Amniotic stem cell (primary cell): ENCODE measurements at places on chromosomes 11 and 22.

- no peak for DNase-seq
Measured at GRCh38 chr11:82234256-82234655, 499.4 kb downstream of the FAM181B start.

- DNase-seq: no peak
Measured at GRCh38 chr11:121328176-121328966, 35.8 kb downstream of the SC5D start.

DNA sequence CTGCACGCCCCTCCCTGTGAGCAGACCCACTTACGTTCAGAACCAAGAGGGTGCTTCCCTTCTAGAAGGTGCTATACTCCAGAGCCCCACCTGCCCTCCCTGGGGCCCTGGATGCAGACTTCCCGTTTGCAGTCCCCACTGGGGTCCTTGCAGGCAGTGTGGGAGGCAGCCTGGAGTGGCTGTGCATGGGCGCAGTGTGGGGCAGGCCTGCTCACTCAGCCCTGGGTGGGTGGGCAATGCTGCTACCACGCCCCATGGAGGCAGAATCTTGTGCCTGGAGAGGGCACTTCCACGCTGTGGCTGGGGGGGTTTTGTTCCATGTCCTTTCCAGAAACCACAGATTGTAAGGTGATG is 116.2 kb downstream of the KCNQ1OT1 start:
- no peak for DNase-seq

DNA sequence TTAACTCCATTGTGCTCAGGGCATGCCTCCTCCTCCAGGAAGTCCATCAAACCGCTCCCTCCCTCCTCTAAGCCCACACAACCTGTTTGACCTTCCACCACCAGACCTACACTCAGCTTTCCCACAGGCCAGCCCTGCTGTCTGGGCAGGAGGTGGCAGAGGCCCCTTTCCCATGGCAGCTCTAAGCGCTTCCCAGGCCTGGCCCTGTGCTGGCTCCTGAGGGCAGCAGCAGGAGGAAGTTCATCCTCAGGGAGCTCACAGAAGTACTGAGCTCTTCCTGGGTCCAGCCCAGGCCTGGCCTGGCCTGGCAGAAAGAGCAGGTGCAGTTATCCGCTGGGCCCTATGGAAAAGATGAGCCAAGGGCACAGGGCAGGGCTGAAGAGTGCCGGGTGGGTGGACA is 31.4 kb downstream of the ARAP1 start:
- no peak for DNase-seq

DNA sequence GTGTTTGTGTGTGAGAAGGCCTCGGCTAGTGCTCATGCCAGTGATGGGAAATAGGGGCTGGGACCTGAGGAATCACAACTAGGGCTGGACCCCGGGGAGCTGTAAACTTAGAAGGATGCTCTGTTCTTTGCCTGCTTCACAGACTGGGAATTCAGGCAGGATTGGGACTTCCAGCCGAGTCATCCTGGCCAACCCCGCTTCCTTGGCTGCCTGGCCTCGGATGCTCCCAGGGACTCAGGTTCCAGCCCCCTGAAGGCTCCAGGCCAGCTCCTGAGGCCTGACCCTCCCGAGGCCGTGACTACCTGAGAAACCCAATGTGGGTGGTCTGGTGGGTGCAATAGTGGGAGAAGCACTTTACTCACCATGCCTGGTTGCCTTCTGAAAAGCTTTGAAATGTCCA is 44.7 kb downstream of the IRAG1 start:
- DNase-seq: no peak

GRCh38 chr11:90223248-90223585 is 368 bp upstream of the CHORDC1 start:
- DNase-seq: no peak

DNA sequence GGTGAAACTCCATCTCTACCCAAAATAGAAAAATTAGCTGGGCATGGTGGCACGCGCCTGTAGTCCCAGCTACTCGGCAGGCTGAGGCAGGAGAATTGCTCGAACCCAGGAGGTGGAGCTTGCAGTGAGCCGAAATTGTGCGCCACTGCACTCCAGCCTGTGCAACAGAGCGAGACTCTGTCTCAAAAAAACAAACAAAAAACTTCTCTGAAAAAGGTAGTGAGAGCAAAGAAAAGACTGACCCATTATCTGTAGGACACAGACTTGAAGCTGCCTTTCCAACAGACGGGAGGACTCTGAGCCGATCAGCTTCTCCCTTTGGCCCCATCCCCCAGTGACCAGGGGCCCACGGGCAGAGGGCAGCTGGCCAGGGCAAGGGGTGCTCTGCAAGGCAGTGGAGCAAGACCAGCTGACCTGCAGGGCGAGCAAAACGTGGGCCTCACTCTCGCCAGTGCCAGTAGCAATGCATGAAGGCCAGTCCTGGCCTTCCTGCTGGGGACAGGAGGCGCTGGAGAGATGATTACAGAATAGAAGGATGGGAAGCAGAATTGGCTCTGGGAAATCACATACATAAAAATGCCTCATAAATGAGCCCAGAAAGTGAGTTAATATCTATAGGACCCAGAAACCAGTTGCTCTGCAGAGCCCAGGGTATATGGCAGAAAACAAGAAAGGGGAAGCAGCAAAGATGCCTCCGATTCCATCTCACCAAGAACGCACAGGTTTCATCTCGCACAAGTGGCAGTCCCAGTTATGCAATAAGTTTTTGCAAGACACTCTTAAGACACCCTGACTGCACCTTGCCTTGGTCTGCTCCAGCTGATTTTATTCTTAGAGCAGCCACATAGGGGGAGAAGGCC is 2.8 kb downstream of the EHD1 start:
- no peak for DNase-seq

DNA sequence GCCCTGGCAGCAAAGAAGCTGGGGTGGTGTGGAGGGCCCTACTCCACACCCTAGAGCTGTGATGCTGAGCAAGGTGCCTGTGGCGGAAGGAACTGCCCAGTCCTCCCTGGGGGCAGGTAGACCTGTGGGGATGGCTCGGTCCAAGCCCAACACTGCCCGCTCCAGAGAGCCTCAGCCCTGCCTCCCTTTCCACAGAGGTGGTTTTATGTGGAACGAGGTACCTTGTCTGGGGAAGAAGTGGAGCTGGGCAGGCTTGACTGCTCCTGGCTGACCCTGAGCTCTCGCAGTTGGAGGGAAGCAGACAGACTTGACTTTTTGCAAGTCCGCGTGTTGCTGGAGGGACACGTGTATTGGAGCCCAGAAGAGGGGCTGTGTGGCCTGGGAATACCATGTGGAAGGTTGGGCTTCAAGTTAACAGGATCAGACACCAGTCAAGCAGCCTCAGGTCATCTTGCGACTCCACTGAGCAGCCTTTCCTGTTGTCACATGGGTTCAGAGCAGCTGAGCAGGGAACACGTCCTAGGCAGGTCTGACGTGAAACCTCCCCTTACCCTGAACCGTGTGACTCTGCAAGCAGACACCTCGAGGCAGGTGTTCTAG is 117.7 kb downstream of the CACNA1I start:
- DNase-seq: no peak

DNA sequence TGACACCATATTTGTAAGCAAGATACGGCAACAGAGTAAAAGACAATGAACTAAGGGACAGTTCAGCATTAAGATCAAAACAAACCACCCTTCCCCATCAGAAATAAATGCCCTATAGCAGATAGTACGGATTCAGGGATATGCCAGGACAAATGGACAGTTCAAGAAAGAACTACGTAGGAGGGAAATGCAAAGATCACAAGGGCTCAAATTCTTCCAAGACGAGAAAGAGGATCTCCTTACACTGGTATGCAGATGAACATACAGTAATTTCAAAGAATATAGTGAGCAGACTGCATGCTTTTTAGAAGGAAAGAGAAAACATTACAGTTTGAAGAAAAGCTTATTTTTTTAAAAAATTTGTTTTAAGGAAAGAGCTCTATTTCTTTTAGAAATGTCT is 124.7 kb upstream of the APOA1 start:
- DNase-seq: no peak

- peak; percentile 67 for DNase-seq
Measured at GRCh38 chr11:119509969-119510401, 87.0 kb upstream of the THY1 start.

- DNase-seq: no peak
Measured at GRCh38 chr11:73998846-73999575, 9.9 kb downstream of the UCP3 start.

DNA sequence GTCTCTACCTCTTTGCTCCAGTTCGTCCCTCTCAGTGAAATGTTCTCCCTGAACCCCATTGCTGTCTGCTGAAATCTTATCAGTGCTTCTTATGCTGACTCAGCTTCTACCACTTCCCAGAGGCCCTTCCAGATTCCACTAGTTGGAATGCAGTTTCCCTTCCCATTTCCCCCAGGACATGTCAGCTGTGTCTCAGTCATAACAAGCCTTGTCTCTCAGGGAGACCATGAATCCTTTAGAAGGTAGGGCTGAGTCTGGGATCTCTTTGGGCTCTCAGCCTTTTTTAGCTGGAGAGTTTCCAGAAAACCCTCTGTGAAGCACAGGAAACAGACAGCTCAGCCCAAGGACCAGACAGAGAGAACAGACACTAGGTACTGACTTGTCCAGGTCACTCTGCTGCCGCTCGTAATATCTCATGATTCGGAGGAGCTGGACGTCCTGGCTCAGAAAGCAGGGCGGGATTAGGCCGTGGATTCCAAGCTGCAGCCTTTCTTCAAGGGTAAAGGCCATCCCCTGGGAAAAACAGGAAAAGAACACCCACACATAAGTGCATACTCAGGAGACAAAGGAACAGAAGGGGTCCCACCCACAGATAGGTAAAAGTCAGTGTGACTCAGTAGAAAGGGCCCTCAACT is 113.0 kb downstream of the ME3 start:
- no peak for DNase-seq

DNA sequence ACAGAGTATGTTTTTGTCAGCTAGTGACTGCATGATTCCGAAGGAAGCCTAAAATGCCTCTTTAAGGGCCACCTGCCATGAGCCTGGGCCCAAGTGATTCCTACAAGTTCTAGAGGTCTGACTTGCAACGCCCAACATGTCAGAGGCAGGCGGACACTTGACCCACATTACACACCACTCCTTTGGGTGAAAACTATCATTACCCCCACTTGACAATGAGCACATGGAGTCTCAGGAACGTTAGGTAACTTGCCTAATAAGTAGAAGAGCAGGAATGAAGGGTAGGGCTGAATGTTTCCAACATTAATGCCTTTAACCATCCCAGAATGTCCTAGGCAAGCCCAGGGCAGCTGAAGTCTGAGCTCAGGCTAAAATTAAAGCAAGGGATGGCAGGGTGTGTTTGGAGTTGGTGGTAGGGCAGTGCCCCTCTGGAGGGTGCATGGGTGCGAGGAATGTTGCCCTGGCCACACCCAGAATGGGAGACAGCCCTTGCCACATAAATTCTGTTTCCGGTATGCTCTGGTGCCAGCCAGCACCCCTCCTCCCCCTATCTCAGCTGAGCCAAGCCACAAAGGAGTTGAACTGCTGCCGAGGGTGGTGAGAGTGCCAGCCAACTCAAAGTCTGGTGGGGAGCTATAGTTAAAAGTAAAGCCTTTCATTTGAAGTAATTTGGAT is 2.5 kb downstream of the PLAAT2 start:
- DNase-seq: no peak

GRCh38 chr11:20327377-20327935 is 36.1 kb upstream of the HTATIP2 start:
- DNase-seq: no peak

DNA sequence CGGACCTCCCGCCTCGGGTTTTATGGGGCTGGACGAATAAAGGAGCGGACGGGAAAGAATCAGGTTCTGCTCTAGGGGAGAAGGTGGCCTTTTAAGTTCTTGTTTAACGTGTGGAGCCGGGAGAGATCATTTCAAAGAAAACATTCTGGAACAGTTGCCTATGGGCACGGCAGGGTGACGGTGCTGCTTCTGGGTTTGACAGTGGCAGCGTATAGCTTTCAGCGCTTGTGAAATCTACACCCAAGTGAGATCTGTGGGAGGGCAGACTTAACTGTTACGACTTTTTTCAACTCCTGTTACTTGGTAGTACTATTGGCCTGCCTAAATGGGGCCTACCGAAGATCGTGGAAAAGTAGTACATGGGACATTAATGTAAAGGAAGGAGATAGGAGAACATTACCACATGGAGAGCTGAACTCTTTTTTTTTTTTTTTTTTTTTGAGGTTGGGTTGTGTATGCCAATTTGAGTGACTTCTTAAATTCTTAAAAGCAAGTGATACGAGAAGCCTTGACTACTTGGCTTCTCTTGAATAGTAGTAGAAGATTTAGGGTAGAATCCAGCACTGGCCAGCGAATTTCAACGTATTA is 743 bp downstream of the USP47 start:
- peak; percentile 66 for DNase-seq

DNA sequence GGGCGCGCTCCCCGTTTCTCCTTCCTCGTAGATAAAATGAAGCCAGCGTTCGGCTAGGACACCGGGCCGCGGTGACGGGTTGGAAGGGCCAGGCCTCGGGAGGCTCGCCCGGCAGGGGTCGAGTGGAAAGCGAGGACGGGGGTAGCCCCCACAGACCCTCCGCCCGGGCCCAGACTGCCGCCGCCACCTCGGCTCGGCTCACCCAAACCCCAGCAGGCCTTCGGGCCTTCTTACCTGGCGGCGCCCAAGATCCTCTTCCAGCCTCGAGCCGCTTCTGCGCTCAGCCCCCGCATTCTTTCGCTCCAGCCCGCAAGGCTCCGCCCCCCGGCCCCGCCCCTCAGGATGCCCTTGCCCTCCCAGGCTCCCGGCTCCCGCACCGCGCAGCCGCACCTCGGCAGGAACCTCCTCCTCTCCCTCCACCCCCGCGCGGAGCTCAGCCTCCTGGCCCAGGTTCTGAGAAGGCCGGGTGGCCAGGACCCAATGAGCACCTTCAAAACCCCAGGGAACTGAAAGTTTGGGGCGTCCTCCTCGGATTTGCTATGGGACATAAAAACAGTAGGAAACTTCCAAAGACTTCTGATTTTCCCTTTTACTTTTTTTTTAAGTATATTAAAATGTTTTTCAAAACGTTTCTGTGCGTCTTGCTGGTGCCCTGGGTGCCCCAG is at the start of gene CD59:
Gene CD59, minus strand, starts transcription at position 276 of the 665 bp plus-strand sequence. CDS start 13,978 bp downstream, outside the sequence.
- DNase-seq: peak; percentile 93

GRCh38 chr11:2265396-2265795 is 5.0 kb downstream of the ASCL2 start:
- no peak for DNase-seq

GRCh38 chr11:91776655-91777054 is 448.0 kb upstream of the FAT3 start:
- DNase-seq: no peak

- no peak for DNase-seq
Measured at GRCh38 chr11:68775951-68776388, 24.6 kb upstream of the TESMIN start.

GRCh38 chr11:33615751-33616150 is 84.9 kb downstream of the C11orf91 start:
- DNase-seq: no peak

- no peak for DNase-seq
Measured at GRCh38 chr11:36450110-36450572, 59.9 kb downstream of the TRAF6 start.

- peak; percentile 48 for DNase-seq
Measured at GRCh38 chr11:121890377-121890776, 225.6 kb downstream of the BLID start.
